ENCODE measurements at places on chromosomes 6 and 20.
A peak's percentile ranks its signal among the peaks of the same experiment; 100 is the strongest.

DNA sequence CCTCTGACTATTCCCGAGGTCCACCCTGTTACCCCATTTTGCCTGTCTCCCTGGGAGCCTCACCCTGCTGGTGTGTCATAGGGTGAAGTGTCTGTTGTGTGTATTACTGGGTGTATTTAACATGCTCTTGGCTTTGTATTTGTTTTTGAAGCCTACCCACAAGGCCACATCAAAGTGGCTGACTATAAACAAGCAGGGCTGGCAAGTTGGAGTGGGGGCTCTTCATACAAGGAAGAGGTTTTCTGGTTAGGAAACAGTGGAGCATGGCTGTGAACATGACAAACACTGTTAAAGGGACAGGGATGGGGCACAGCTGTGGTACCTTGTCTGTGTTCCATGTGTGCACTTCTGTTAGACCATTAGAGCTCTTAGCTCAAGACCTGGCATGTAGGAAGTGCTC, 26.3 kb downstream of the HECA start:
- DNase-seq = no peak

- no peak for DNase-seq
Observed at GRCh38 chr6:150055131-150055530, 13.8 kb downstream of the ULBP3 start.

DNA sequence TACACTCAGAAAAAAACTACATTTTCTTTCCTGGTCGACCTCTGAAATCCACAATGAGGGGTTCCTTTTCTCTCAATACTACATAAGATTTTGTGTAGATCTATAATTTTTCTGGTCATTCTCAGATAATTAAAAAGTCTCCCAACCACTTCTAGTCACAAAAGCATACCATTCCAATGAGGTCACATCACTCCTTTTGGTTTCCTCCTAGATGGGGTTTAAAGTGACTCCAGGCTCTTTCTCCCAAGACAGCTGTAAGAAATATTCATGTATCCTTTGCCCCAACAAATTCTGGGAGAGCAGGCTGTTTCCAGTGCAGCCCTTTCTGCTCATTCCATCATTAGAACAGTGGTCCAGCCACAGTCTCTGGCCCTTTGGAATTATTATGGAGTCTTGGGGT, 43.1 kb upstream of the BEND6 start:
- DNase-seq = no peak

GRCh38 chr6:106325336-106326178, at the start of gene ATG5:
ATG5 (minus strand) TSS chr6:106325760; CDS start chr6:106316208, 9,552 bp downstream.
- DNase-seq = peak; percentile 97
